Activated CD8-positive, alpha-beta memory T cell treated with anti-CD3 and anti-CD28 coated beads, Interleukin-2, amount 50 U/mL, for 4 hours (primary cell): ENCODE measurements at places on chromosomes 3 and 15.

DNA sequence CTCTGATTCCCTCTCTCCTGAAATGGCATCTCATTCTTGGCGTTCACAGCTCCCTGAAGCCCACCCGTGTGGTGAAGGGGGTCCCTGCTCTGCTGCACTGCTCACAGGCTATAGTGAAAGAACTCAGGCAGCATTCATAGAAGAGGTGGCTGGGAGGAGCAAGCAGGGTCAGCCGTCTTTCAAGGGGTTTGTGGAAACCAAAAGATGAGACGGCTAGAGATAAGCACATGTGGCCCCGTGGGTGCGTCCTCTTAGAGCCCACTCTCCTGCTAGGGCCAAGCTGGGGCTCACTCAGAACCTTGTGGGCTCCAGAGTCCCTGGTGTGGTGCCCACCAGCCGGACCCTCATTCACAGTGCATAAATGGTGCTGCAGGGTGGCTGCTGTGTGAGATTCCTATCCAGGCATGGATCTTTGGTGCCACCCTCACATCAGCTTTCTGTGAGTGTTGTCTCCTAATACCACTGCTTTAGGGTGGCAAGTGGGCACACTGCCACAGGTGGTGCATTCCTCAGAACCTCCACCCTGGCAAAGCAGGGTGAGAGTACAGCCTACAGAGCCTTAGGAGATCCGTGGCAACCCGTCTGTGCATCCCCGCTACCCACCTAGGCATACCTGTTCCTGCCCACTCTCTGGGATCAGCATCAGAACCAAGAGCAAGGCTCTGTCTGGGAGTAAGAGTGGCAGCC lies 11.2 kb upstream of the SEMA4B start:
- no peak for DNase-seq

DNA sequence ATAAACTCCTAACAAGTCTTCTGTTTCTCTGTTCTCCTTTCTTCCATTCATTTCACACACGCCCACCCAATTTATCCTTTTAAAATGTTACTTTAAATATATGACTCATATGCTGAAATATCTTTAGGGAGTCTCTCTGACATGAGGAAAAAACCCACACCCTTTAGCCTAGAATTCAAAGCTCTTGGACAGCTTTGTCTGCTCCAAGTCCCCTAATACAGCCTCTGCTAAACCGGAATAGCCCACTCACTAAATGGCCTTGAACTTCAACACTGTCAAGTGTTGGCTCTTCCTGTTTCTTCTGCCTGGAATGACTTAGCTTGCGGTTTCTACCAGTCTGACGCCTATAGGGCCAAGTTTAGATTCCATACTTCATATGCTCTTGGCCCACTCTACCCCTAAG lies 3.3 kb upstream of the CD96 start:
- DNase-seq: no peak

DNA sequence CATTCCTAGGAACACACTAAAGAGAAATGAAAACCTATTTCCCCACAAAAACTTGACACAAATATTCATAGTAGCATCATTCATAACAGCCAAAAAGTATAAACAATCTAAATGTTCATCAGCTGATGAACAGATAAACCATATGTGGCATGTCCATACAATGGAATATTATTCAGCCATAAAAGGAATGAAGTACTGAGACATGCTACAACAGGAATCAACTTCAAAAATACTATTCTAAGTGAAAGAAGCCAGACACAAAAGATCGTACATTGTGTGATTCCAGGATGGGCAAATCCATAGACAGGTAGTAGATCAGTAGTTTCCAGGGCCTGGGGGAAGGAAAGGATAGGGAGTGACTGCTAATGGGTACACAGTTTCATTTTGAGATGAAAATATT lies 118.0 kb downstream of the GSK3B start:
- no peak for DNase-seq

GRCh38 chr15:82554351-82554750 lies 14.1 kb upstream of the RPS17 start:
- DNase-seq: no peak

- no peak for DNase-seq
Measured at GRCh38 chr3:188243124-188243795, 89.3 kb downstream of the LPP start.

GRCh38 chr15:76588811-76589747 lies 252.5 kb downstream of the ISL2 start:
- no peak for DNase-seq

DNA sequence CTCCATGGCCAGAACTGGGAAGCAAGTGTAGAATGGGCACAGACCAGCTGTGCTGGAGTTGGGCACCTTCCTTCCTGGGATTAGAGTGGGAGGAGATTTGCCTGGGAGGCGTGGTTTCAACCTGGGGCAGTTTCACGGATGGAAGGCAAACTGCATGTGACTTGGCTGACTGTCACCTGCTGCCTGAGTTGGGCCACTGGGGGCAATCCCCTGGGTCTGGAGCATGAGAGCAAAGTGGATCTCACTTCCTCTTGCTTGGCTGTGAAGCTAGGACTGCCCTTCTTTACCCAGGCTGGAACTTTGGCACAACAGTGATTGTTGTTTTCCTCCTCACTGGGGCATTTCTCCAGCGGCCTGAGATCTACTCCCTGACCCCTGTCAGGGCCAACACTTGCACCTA lies 1247.0 kb upstream of the EPHA6 start:
- no peak for DNase-seq

DNA sequence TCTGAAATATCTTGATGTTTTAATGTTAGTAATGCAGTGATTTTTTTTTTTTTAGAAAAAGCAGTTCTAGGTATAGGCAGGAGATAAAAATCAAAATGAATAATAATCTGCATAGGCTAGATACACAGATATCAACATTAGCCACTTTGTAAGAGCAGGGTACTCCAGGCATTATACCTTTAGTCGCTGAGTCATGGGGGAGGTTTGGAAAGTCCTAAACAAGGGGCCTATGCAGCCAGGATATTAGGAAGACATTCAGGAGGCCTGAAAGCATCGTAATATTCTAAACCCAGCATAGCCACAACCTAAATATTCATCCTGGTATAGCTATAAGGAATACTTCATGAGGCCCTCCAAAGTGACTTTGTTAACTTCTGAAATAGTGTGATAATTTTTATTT lies 258.1 kb upstream of the NECTIN3 start:
- no peak for DNase-seq

DNA sequence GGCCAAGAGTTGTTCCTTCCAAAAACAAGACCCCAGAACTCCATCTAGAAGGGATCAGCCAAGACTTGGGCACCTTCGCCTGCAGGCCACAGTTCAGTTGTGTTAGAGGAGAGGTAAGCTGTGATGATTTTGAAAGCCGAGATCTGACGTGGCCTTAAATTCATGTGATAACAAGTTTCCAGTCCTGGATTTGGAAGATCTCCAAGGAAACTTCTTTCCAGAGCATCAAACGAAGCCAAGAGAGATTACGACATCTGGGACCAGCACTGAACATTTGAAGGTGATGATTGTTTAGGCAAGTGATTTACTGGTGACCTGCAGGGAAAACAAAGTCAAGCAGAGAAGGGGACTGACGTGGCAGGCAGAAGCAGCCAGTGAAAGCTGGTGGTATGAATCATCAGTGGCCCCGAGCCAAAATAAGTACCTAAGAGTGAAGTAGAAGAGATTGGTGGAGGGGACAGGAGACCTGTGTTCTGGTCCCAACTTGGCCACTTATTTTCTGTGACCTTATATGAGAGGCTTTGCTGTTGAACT lies 339.0 kb upstream of the PROK2 start:
- DNase-seq: no peak
